ENCODE measurements at places on chromosomes 13 and 19. TPM values are rescaled to one million over a fixed set of nuclear protein-coding genes. Genes with fewer than 3 reads are reported as not detected.

CFAP97D2 gene
- total RNA-seq, result not detected

DNA sequence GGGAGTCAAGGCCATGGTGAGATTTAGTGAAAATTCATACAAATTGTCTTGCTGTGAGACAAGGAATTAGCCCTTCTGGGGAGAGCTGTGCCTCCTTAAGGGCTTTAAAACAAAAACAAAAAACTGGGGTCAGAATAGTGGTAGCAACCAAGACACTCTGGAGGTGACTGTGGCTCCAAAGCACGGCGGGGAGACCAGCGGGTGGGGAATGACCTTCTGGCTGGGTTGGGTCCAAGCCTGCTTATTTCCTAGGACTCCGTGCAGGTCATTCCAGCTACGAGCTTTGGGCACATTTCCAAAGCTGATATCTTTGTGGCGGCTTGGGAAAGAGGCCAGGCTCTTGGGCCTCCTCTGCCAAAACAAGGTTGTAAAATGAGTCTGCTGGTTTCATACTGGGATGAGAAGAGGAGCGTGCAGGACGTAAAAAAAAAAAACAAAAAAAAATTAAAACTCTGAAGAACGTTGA, 348.3 kb downstream of the UQCRFS1 start:
- DNase-seq, result no peak

- DNase-seq, result no peak
Observed at GRCh38 chr13:42728507-42729180, 52.7 kb upstream of the FAM216B start.

ZSCAN4 gene
- not detected for total RNA-seq

DNA sequence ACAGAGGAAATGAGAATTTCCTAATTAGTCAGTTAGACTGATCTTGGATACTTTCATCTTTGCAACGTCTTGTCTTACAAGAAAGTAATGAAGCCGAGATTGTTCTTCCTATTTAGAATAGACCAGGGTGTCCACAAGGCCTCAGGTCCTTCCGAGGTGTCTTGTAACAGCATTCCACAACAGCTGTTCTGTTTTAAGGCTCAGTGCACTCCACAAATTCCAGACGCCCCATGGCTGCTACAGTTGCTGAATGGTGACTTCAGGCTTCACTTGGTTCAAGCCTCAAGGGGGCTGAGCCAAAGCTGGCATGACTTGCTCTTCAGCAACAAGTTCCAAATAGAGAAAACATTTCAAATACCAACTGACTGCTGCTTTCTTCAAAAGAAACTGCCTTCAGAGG, 143.4 kb downstream of the SHISA2 start:
- DNase-seq, result no peak

DNA sequence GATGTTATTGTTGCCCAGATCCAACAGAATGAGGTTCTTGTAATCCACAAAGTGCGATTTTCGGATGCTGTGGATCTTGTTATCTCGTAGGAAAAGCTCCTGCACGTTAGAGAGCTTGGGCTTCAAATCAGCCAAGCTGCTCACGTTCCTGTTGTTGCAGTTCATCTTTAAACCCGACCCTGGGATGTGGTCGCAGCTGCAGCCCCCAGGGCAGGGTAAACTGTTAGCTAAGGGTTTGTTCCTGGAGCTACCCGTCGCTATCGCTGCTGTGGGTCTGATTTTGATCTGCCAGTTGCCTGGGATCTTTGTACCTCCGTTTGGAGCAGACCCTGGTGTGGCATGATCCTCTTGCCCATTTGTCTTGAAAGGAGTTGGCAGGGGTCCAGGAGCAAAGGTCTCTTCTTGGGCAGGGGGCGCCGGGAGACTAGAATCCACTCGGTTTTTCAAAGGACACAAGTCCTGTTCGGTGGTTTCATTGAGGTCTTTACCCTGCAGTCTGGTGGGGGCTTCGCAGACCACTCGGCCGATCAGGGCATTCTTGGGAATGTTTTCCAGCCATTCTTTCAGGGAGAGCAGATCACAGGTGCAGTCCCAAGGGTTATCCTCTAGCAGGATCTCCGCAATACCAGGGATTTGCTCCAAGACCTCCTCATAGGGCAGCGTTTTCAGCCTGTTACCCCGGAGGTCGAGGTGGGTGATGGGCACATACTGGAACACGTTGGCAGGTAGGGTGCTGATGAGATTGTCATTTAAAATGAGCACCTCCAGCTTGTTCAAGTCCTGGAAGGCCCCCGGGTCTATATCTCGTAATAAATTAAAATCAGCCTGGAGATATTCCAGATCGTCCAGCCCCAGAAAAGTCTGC, 1.8 kb downstream of the SLITRK1 start:
- no peak for DNase-seq

GRCh38 chr13:48727241-48728011, 73.7 kb downstream of the CYSLTR2 start:
- DNase-seq, result no peak

MAMSTR gene
- total RNA-seq, result 0.93 TPM

GRCh38 chr13:69970520-69970919, 137.1 kb upstream of the ATXN8OS start:
- DNase-seq, result peak; percentile 79

DNA sequence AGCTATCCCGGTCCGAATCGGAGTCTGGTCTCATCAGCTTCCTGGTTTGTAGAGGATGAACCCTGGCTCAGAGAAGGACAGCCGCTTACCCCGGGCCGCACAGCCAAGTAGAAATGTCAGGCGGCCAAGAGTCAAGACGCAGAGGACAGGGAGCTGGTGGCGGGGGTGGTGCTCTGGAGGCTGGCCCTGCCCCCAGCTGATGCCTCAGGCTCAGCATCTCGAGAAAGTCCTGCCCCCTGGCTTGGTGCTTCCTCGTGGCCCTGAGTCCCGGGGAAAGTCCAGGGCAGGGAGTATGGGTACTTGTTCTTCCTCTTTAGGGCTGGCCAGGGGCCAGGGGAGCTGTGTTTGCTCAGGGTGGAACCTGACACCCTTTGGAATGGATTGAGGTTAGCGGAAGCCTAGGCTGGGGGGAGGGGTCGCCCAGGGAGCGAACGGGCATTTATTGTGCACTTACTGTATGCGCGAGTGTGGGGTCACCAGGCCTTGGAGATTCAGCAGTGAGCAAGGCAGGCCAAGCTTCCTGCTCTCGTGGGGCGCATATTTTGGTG, 2.2 kb downstream of the TJP3 start:
- no peak for DNase-seq
